ENCODE measurements at places on chromosomes 5 and 9. TPM values are rescaled to one million over a fixed set of nuclear protein-coding genes. Genes with fewer than 3 reads are reported as not detected.

DNA sequence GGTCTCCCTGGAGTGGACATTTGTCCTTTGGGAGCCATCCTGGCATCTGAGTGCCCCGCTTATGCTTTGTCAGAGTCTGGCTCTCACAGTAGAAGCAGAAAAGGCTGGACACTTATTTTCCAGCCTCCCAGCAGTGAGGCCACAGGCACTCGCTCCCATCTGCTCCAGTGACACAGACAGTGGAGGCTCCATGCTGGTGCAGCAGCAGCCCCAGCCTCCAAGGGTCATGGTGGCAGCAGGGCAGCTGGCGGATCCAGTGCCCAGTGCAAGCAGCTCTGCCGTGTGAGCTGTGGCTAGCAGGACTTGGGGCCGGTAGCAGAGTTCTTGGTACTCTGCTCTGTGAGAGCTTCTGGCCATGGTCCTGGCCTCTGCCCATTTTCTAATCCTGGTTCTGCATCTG is 157.3 kb upstream of the ALDH1B1 start:
- DNase-seq: no peak

GRCh38 chr9:133367778-133368177 is 8.1 kb downstream of the SURF4 start:
- DNase-seq: no peak

DNA sequence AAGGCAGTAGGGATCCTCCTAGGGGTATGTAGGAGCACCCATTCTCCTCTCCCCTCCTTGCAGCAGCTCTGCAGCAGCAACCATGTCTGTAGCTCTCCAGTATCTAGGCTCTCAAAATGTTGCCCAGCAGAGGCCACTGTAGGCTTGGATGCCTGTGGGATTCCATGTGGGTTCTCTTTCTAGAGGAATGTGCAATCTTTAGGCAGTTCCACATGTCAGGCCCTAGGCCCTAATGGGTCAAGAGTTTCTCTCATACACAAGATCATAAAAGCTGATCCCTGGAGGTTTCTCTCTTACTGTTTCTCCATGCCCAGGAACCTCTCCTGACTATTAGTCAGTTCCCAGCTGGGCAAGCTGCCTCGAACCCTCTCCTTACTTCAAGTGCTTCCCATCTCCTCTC is 215.8 kb downstream of the FRMD3 start:
- no peak for DNase-seq

GRCh38 chr5:139725073-139725830 is 70.4 kb upstream of the PSD2 start:
- no peak for DNase-seq

DNA sequence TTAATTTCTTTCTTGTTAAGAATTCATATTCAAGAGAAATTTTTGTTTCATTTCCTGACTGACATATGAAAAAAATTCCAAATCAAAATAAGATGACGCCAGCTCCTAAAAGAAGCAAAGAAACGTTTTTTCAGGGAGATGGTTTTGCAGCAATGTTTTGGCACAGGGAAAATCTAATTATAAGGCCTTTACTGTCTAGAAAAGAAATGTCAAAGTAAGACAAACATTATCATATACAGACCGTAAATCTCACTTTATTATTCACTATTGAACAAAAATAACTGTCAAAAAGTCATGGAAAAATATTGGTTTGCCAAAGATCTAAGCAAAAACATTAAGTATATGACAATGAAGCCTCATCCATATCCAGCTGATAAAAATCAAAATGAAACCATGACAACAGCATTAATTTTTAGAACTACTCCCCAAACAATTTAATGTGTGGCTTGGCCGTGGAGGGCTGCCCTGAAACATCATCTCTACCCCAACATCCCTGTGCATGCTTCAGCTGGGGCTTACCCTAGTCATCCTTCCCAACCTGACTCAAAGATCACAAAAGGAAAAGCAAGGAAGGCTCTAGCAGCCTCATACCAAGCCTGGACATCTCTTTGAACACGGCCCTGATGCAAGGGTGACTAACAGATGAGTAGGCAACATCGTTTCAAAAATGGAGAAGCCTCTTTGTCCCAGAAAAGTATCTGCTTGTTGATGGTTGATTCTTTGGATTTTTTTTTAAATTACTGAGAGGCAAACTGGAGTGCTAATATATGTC is 95.6 kb downstream of the ARSB start:
- no peak for DNase-seq

GRCh38 chr5:10034001-10034400 is 215.7 kb downstream of the ATPSCKMT start:
- DNase-seq: no peak

DNA sequence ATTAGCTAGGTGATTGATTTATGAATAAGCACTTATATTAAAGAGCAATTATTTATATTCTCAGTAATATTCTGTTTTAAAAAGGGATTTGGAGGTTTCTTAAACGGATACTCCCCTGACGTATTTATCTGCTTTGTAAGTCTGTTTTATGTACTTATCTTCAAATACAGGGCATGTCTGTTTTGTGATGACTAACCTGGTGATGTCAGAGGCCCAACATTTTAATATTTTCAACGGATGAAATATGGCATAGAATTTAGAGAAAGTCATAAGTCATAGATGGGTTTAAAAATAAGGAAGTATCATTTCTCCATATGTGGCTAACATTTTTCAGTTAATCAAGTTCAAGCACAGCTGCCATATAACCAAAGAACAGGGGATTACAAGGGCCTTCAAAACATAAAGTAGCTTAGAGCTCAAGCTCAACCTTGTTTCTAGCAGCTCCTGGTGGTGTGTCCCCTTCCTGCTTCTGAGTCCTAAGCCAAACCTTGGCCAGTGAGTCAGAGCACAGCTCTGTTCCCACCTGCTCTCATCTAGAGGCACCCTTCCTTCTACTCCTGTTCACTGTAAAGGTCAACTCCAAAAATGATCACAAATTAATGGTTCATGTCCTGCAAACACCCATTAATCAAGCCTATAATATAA is 131.4 kb downstream of the OXCT1 start:
- DNase-seq: no peak

GRCh38 chr5:15501091-15501791 is 1.3 kb downstream of the FBXL7 start:
- no peak for DNase-seq

DNA sequence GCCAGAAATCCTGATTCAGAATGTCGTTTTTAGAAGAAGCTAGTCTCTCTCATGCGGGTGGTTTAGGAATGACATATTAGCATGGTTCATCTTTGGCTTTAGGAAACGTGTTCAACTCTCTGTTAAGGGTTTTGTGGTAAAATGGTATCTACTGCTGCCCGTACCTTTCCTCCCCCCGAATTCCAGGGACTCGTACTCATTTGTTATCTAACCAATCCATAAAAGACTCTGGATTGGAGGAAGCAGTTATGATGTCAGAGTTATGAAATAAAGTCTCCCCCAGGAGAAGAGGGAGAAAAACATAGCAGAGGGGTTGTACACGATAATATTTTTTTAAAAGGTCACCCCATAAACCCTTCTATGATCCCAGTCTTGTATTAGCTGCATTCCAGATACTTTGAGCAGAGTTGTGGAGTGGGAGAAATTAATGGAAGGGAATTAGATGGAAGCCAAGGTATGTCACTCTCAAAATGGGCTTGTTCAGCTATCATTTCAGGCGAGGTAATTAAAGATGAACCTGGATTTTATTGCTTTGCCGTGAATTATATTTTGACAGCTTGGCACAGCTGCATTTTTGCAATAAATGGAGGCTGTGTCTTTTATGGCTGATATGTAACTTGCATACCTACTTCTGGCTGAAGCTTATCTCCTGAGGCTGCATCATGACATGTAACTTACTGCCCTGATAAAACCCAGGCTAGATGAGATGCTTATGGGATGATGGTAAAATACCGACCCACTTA is 31.3 kb downstream of the RAI14 start:
- DNase-seq: no peak

- no peak for DNase-seq
These were observed 307.8 kb downstream of the NR2F1-AS1 start for GRCh38 chr5:93273176-93273575.

Gene SLC6A7
- not detected for total RNA-seq

Gene STK32A
- not detected for total RNA-seq

Gene PIP5K1B
- 0.98 TPM for total RNA-seq

Gene SCGB3A2
- not detected for total RNA-seq

Gene PCDHB10
- not detected for total RNA-seq

Gene BRD8
- total RNA-seq: 42.0 TPM

Gene CHSY3
- not detected for total RNA-seq

Measured in activated CD8-positive, alpha-beta T cell treated with anti-CD3 and anti-CD28 coated beads for 36 hours (primary cell).